ENCODE measurements at places on chromosomes 2 and 18. TPM values are rescaled to one million over a fixed set of nuclear protein-coding genes. Genes with fewer than 3 reads are reported as not detected.

GRCh38 chr2:101830146-101830545 lies 132.6 kb downstream of the MAP4K4 start:
- no peak for DNase-seq
- H3K27me3 ChIP-seq, result no peaks in the 10 kb centered on the region
- no peaks in the 10 kb centered on the region for H3K4me1 ChIP-seq
- peaks cover 6% of the 10 kb centered on the region for H3K36me3 ChIP-seq
- no peak overlapping the region for H3K4me3 ChIP-seq
- H3K27ac ChIP-seq, result no peak overlapping the region

- H3K36me3 ChIP-seq, result peaks cover 11% of the 10 kb centered on the region
- H3K4me3 ChIP-seq, result no peak overlapping the region
- no peak for DNase-seq
- no peak overlapping the region for H3K27ac ChIP-seq
Measured at GRCh38 chr18:13394801-13395200, 176.2 kb downstream of the LDLRAD4 start.

ARHGAP15 gene
- 1.4 TPM for total RNA-seq

SP140 gene
- total RNA-seq, result 0.11 TPM

IL37 gene
- total RNA-seq, result not detected

CRYBA2 gene
- total RNA-seq, result not detected

FOXI3 gene
- total RNA-seq, result not detected
